ENCODE measurements at places on chromosomes 5 and 9.
A peak's percentile ranks its signal among the peaks of the same experiment; 100 is the strongest.

GRCh38 chr5:152092580-152092979, 167.9 kb upstream of the GLRA1 start:
- no peak for DNase-seq

GRCh38 chr9:79858508-79858907, 286.7 kb downstream of the TLE4 start:
- DNase-seq: no peak

GRCh38 chr5:167063788-167064187, 1227.7 kb upstream of the WWC1 start:
- no peak for DNase-seq

- no peak for DNase-seq
These were observed 97.1 kb upstream of the PRSS3 start for GRCh38 chr9:33698267-33698666.

DNA sequence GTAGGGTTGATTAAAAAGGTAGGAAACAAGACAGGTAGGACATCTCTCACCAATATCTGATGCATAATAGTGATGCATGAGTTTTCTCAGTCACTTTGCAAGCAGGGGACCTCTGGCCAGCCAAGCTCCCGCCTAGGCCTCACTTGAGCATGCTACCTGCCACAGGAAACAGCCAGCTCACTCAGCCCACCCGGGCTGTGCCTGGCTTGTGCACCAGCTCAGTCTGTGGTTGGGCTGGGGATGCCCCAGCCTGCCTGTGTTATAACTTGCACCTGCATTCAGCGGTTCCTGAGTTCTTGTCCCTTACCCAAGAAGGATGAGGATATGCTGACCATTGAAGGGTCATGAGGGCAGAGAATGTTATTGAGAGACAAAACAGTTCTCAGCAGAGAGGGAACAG, 172.8 kb upstream of the PLCXD3 start:
- no peak for DNase-seq

- DNase-seq: no peak
These were observed 36.0 kb upstream of the MSH3 start for GRCh38 chr5:80618438-80618837.

GRCh38 chr9:94908583-94909249, 182.2 kb downstream of the AOPEP start:
- DNase-seq: no peak

- DNase-seq: no peak
These were observed 2.4 kb downstream of the TTC39B start for GRCh38 chr9:15304632-15305031.

- DNase-seq: no peak
These were observed 453.5 kb downstream of the RAB3C start for GRCh38 chr5:59036274-59036961.

- no peak for DNase-seq
These were observed 34.1 kb upstream of the PCA3 start for GRCh38 chr9:76729980-76730737.

- no peak for DNase-seq
These were observed 130.9 kb downstream of the HTR1A start for GRCh38 chr5:63831381-63831780.

- no peak for DNase-seq
These were observed 11.5 kb upstream of the CARD9 start for GRCh38 chr9:136385015-136385414.

- DNase-seq: no peak
These were observed 39.2 kb upstream of the PCA3 start for GRCh38 chr9:76725011-76725546.

DNA sequence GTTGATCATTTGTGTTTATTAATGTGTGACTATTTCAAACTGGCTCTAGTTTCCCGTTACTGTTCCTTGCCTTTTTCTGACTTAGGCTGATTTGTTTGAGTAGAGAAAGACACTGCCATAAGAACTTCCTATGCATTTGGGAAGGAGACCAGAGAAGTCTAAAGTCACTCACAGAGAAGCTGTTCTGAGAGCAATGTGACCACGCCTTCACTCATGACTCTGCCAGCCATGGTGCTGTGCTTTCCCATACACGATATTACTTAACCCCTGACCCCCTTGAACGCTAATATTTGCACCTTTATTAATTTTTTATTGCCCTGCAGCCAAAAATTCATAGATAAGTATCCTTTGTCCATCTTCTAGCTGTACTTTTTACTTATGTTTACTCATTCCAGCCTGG, 20.9 kb downstream of the SLC28A3 start:
- no peak for DNase-seq

DNA sequence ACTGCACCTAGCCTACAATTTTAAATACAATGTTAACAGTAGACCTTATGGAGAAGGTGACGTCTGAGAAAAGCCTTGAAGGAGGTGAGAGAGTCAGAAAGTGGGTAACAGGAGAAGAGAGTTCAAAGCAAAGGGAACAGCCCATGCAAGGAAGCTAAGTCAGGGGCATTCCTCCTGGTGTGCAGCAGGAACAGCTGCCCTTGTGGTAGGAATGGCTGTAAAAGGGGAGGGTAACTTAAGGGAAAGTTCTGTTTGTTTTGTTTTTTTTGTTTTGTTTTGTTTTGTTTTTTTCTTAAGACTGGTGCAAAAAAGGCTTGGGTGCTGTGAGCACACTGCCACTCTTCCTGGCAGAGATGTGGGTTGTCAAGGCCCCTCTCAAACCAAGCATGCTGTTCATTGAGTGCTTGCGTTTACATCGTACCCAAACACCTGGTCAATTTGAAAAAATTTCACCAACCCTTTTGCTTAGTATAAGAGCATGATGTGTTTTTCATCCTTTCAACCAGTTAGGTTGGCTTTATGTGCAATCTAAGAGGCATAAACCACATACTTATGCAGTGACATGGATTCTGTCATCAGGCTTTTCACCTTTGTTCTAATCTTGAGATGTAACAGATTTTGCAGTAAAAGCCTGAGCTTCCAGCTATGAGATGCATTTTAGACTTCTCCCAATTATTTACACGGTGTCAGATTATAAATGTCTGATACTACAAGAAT, 279.7 kb downstream of the GLIS3 start:
- DNase-seq: no peak

DNA sequence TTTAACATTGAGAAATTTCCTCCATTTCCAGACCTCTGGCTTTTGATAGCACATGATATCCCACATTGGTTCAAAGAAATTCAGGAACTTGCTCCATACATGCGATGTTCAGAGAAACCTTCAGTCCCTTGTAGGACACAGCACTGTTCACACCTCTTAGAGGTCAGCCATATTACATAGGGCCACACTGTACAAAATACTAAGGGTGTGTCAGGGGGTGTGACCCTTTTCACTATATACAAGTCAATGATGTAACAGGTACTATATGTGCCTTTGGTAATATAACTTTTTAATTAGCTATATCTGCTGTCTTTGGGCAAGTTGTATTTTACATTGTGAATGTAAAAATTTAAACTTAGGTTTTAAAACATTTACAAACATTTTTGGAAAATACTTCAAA, 505.5 kb downstream of the ENC1 start:
- DNase-seq: no peak

GRCh38 chr5:62681117-62681850, 102.7 kb downstream of the LRRC70 start:
- DNase-seq: no peak

DNA sequence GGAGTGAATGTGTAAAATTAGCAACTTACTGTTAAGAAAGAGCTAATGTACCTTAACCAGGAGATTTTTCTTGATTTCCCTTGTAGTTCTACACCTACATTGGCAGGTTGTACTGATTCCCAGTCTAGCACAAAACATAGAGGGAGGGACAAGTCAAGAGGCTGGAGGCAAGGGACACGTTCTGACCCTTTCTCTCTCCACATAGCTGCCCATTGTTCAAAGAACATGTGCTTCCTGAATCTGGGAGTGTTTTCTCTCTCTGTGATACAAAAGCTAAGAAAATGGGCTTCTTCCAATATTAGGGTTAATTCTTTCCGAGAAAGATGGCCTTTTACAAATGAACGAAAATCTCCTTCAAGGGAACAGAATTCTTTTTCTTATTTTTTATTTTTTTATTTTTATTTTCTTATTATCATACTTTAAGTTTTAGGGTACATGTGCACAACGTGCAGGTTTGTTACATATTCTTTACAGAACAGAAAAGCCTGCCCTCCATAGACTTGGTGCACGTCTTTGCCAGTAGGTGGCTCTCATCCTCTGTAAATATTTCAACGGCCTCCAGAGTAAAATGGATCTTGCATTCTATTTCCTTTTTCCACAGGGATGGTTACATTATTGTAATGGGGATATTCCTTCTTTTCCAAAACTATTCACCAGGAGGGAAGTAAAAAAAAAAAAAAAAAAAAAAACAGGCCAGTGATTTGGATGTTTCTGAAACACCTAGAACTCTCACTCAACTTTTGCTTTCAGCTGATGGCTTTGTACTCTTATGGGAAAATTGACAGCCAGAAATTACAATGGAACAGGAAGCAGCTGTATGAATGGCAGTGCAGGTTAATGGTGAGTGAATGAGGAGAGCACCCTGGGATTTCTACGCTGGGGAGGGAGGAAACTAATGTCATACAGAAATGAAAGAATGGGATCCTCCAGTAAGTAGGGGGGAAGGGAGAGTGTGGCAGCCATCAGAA, 13.1 kb upstream of the IFNA5 start:
- DNase-seq: peak; percentile 57

- DNase-seq: no peak
These were observed 103.5 kb downstream of the MAPKAP1 start for GRCh38 chr9:125603478-125604021.

Measured in kidney capillary endothelial cell (primary cell).